ENCODE measurements at places on chromosomes 4 and X. TPM values are rescaled to one million over a fixed set of nuclear protein-coding genes. Genes with fewer than 3 reads are reported as not detected.

GRCh38 chrX:48933757-48934156 lies 14.9 kb upstream of the PIM2 start:
- no peak for DNase-seq

GRCh38 chr4:133596459-133596858 lies 447.4 kb downstream of the PCDH10 start:
- no peak for DNase-seq

- DNase-seq = no peak
Measured at GRCh38 chr4:162894387-162894786, 272.3 kb downstream of the NAF1 start.

- DNase-seq = no peak
Measured at GRCh38 chrX:111169141-111169540, 73.2 kb downstream of the PAK3 start.

DNA sequence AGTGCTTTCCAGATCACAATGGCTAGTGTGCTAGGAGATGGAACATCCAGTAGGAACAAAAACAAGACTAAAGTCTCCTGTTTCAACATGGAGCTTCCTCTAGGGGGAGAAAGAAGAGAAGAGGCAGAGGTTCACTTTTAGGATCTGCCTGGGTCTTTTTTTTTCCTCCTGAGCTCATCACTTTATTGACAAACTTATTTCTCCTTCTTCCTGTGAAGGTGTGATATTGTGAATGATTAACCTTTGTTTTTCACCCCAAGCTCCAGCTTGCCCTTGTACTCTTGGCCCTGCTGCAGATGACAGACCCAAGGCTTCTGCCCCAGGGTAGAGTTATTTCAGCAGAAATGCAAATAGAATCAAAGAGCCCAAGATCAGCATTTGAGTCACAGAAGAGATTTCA lies 13.5 kb downstream of the PAGE4 start:
- DNase-seq = no peak

Gene ABLIM2
- 7.5 TPM for total RNA-seq

Gene LNX1
- 0.10 TPM for total RNA-seq

DNA sequence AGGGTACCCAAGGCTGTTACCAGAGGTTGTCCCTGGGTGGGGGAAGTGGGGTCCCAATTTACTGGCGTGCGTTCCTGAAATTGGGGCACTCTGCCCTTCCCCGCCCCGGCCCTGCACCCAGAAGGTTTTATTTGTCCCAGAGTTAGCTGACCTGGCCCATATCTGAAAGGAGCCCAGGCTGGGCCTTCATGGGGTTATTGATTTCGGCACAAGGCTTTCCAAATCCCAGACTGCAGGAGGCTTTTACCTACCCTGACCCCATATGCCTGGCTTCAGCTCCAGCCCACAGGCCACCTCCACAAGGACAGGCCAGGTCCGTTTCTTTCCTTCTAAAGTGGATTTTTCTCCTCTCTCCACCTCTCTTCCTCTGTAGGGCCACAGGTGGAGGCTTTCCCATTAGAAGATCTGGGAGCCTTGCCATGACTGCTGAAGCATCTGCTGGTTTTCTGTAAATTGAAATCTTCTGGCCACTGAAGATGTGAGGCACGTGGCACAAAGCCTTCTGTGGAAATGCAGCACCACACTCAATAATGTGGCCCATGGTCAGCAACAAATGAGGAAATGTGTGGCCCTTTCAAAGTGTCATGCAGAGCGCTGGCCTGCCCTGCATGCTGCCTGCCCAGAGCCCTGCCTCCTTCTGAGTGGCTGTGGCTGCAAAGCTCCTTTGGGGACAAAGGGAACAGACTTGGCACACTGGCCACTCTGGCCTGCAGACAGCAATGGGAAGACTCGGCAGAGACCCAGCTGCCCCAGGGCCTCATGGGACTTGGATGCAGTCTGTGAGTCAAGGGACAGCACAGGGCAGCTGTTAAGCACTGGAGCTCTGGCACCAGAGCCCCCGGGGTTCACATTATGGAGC lies 43.1 kb upstream of the MTM1 start:
- peak; percentile 28 for DNase-seq

Gene SSX2B
- not detected for total RNA-seq

Gene WDR17
- 6.3 TPM for total RNA-seq

Gene SNCA
- 15.2 TPM for total RNA-seq

- peak; percentile 34 for DNase-seq
Measured at GRCh38 chr4:129446074-129446473, 350.1 kb downstream of the C4orf33 start.

Gene SHOX
- 0.22 TPM for total RNA-seq

GRCh38 chr4:168998596-168998995 lies 11.5 kb downstream of the CBR4 start:
- DNase-seq = no peak

DNA sequence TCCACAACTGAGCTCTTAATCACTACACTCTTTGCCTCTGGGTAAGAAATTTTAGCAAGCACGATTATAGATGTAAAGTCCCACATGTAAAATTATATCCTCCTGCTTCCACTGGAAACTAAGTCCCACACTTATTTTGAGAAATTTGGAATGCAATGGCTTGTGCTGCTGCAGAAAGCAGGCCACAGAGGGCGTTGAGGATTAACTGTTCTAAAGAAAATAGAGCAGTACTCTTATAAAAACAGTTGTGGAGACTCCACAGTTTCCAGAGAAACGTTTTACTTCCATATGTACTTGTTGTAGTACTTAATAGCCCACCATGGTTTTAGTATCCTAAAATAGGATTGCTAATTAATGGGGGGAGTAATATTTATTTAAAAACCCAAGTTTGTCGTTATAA lies 1.7 kb upstream of the CENPC start:
- DNase-seq = no peak

DNA sequence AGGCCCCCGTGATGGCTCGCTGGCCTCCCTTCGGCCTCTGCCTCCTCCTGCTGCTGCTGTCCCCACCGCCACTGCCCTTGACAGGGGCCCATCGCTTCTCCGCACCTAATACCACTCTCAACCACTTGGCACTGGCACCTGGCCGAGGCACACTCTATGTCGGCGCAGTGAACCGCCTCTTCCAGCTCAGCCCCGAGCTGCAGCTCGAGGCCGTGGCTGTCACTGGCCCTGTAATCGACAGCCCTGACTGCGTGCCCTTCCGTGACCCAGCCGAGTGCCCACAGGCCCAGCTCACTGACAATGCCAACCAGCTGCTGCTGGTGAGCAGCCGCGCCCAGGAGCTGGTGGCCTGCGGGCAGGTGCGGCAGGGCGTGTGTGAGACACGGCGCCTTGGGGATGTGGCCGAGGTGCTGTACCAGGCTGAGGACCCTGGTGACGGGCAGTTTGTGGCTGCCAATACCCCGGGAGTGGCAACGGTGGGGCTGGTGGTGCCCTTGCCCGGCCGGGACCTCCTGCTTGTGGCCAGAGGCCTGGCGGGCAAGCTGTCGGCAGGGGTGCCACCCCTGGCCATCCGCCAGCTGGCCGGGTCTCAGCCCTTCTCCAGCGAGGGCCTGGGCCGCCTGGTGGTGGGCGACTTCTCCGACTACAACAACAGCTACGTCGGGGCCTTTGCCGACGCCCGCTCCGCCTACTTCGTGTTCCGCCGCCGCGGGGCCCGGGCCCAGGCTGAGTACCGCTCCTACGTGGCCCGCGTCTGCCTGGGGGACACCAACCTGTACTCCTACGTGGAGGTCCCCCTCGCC lies 3.0 kb downstream of the PLXNB3 start:
- peak; percentile 12 for DNase-seq

DNA sequence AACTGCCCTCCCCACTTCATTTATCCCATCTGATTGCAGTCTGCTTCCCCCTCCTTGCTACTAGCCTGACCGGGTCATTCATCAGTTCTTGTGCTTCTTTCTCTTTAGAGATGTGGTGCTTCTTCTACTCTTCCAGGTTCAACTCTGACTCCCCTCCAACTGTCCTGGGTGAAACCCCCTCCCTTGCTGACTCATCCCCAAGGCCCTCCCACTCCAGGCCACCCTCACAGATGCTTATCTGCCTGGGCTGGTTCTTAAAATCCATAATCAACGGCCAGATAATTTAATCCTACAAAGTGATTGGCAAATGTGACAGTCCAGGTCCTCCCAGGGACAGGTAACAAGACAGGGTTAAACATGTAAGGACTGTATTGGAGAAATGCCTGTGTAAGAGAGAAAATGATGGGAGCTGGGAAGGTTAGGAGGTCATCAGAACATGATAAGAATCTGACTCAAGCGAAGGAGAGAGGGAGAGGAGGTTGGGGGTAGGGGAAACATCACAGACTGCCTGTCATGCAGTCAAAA lies 182.8 kb upstream of the C1QTNF7 start:
- no peak for DNase-seq

Gene CT45A1
- total RNA-seq = not detected

- DNase-seq = no peak
Measured at GRCh38 chrX:13219991-13220764, 99.7 kb downstream of the ATXN3L start.

Gene FDCSP
- total RNA-seq = not detected
